Adrenal gland (tissue), 19 donors: ENCODE measurements at places on chromosomes 6 and 20.

- no peak for DNase-seq
Observed at GRCh38 chr6:117195728-117196127, 69.6 kb upstream of the VGLL2 start.

DNA sequence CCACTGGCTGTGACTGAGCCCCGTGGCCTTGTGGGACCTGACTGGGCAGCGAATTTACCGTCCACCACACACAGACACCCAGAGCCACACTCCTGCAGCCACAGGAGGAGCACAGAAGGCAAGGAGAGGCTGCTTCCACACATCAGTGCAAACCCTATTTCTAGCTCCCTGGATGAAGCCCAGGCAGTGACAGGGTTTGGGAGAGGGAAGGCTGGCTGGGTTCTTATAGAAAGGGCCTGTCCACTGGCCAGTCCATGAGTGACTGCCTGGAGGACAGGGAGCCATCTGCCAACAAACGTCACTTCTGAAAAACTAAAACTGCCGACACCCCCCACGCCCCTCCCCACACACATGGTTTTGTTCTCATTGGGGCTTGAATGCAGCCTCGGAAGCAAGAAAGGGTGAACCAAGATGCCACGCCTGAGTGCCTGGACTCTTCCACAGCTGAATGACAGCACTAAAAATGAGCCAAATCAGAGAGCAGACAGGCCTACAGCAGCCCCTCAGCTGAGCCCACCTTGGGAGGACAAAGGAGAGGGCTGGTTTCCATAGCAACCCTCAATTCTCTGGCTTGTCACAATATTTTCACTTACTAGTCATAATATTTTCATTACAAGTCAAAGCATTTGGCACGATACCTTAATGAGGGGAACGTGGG is 38.4 kb downstream of the RRBP1 start:
- DNase-seq = no peak

GRCh38 chr6:170244721-170245474 is 46.0 kb downstream of the DLL1 start:
- DNase-seq = no peak

- no peak for DNase-seq
Observed at GRCh38 chr6:42937548-42938427, 8.5 kb downstream of the CNPY3 start.

- no peak for DNase-seq
Observed at GRCh38 chr20:60144404-60144803, 186.2 kb downstream of the CDH26 start.

DNA sequence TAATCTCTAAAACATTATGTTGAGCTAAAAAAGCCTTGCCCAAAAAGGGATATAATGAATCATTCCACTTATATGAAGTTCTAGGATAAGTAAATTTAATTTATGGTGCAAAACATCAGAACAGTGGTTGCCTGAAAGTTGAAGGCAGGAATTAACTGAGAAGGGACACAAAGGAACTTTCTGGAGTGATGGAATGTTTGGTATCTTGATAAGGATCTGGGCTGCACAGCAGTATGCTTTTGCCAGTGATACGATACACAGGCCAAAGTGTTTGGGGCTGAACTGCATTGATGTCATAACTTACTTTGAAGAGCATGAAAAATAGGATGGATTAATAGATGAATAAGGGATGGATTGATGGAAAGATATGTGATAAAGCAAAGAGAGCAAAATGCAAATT is 146.1 kb upstream of the LRFN2 start:
- no peak for DNase-seq

DNA sequence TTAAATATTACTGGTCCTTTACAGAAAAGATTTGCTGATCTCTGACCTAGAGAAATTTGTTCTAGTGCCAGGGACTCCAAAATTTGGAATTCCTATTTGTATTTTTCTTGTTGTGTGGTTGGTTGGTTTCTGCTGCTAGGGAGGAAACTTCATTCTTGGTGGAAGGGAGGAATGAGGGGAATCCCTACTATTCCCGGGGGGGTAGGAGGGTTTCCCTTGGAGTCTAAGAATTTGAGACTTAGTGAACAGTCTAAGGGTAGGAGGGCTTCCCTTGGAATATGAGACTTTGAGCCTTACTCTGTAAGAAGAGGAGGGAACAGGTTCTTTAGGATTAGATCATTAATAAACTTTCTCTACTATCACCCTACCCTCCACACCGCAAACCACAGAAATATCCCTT is 67.1 kb upstream of the ADGRF1 start:
- DNase-seq = no peak

DNA sequence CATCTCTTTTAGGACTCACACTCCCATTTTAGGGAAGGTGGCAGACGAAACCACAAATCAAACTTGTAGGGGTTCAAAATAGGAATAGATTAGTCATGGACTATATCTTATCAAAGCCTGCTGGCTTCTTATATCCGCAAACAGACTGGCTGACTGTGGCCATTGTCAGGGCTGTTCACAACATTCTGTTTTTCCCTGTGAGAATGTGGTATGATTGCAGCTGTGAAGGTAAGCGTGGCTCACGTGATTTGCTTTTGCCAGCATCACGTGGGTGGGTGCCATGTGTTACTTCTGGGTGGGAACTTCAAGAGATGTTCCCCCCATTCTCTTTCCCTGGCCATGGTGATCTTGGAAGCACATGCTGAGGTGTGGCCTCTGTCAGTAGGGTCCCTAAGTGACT is 5.9 kb downstream of the IP6K3 start:
- no peak for DNase-seq

GRCh38 chr6:128067446-128068118 is 166.7 kb upstream of the THEMIS start:
- no peak for DNase-seq

- DNase-seq = no peak
Observed at GRCh38 chr20:49757597-49757996, 43.9 kb upstream of the B4GALT5 start.

- no peak for DNase-seq
Observed at GRCh38 chr20:24618739-24619138, 149.3 kb downstream of the SYNDIG1 start.

DNA sequence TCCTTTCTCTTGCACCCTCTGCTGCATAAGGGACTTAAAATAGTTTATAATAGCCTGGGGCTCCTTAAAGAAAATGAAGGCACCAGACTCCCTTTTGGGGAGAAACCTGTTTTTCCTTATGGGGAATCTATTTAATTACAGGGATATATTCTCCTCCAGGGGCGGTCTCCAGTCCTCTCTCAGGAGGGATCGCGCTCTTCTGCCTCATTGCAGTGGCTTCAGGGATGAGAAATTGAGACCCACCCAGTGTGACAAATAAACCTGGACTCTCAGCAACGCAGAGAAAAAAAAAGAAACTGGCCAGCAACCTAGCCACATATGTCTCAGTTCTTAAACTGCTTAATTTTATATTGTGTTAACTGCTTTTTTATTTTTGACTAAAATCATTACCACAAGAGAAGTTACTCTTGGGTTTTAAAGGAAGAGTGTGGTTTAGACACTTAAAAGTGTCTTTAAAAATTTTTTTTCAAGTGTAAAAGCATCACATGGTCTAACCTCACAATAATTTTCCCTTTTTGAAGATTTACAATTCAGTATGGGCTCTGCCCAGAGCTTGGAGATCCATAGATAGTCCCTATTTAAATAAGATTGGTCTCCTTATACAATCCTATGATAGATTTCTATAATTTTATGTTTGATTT is 11.7 kb upstream of the GOPC start:
- DNase-seq = no peak

DNA sequence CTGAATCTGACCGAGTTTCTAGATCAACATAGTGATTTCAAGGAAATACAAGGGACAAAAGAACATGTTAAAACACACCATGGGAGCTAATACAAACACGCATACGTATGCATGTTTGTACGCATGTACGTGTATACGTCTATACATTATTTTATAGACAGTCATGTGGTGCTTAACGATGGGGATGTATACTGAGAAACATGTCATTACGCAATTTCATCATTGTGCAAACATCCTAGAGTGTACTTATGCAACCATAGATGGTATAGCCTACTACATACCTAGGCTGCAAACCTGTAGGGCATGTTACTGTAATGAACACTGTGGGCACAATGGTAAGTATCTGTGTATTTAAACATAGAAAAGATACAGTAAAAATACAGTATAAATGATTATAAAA is 25.0 kb upstream of the NELFCD start:
- DNase-seq = no peak

DNA sequence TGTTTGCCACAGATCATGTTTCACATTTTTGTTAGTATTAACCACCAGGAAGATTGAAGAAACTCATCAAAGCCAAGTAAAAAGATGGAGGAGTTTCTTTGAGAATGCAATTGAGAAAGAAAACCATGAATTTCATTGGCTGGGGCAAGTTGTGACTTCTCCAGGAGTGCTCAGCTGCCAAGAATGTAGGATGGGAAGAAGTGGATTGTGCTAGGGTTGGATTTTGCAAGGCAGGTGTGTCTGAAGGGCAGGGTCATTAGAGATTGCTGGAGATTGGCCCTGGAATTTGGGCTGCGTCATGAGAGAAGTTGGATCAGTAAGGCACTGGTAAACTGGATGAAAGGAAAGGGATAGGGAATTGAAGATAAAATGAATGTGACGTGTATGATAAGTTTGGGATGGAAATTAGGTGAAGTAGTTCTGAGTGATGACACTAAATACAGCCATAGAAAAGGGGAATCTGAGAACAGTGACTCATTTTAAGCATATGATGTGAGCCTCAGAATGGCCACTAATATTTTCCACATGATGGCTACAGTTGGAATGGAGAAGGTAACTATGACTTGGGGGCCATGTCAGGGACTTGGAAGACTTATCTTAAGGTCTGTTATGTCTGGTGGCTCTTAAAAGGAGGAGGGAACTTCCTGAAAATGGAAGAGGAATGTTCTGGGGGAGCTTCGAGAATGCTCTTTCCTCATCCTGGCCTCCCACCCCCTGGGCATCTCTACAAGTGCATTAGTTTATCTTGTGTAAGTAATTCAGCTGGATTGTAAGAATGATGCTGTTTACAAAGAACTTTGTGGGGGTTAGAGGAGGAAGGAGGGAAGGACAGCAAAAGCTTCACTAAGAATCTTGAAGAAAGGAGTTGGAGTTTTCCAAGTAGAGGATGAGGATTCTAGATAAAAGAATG is 27.8 kb upstream of the ERVFRD-1 start:
- no peak for DNase-seq

GRCh38 chr6:14804785-14805210 is 441.1 kb upstream of the JARID2 start:
- peak; percentile 82 for DNase-seq

- DNase-seq = peak; percentile 89
Observed at GRCh38 chr20:47317127-47317895, 39.2 kb downstream of the ZMYND8 start.

DNA sequence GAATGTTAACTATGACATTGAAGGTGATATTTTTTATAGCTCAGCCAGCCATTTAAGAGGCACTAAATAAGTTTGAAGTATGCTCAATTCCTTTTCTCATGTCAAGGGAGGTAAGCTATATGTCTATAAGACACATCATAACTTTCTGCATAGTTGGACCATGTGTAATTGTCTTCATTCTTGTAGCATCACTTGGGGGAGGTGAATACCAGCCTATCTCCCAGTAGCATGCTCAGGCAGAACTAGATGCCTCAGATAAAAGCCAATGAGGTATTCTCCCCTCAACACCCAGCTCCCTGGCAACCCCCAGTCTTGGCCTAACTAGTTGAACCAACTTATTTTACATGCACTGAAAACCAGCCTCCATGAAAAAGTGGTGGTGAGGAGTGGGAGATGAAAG is 158.3 kb upstream of the JAG1 start:
- no peak for DNase-seq

DNA sequence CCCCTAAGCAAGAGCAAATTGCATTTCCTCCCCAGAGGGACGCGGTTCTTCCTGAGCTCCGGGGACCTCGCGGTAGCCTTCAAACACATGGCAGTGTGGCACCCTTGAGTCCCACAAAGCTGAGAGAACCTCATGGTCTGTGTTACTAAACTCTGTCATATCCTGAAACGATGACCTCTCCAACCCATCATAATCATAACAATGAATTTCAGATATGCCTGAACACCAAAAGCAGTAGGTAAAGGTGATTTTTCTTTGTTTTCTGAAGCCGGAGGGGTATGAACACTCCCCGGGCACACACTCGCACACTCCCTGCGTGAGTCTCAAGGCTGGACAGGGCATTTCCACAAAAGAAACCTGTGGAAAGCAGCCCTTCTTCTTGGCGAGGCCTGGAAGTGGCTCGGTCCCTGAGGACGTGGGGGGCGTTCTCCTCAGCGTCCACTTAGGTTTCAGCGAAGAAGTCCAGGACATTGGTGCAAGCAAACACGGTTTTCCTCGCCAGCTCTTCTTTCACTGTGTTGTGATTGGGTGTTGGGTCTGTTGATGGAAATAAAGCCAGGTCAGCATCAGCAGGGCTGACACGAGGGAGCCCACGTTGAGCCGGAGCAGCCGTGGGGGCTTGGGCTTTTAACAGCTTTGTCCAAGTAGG is 183.4 kb downstream of the ERMARD start:
- no peak for DNase-seq

GRCh38 chr20:51889466-51889865 is 87.1 kb upstream of the SALL4 start:
- DNase-seq = no peak

- no peak for DNase-seq
Observed at GRCh38 chr6:21504790-21505189, 88.8 kb upstream of the SOX4 start.

GRCh38 chr6:141141870-141142269 is 990.9 kb upstream of the GJE1 start:
- no peak for DNase-seq

DNA sequence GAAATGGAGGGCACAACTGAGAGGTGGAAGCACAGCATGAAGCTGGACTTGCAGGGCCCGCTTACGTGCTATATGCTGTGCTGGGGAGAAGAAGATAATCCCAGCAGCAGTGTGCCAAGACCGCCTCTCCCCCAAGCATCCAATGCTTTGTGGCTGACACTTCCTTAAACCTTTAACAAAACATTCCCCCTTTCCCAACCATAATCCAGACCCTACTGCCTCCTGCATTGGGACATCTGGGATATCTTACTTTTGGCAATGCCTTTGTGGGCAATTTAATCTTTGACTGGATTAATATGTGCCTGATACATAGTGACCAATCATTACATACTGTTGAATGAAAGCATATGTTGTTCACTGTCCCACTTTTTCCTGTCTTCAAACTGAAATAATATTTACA is 3.1 kb upstream of the TENT5A start:
- DNase-seq = no peak

DNA sequence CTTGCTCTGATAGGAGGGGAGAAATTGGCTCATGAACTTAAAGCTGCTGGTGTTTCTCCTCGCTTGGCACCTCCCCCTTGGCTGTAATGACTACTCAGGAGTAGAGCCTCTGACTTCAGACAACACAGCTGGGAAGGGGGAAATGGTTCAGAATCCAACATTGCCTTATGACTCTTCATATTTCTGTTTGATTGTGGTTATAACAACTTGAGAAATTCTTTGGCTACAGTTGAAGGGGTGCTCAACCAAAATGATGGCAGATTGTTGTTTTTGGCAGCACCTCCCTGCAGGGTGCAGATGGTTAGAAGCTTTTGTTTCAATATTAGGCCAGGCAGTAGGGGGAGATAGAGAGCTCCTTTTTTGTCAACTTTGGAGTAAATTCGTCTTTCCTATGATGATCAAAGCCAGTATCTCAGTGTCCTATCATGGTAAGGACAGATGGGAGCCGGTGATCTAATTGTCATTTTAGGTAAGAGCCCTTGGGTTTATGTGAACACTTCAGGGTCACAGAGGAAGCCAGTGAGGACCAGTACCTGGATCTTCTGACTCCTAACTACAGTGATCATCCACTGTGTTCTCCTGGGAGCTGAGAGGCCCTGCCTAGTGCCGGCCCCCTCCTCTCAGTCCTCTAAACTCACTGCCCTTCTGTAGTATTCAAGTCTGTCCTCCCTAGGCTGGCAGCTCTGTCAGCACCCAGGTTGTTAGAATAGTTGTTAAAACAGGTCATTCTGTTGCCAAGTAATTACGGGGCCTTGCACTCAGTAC is 39.9 kb downstream of the RPRD1B start:
- DNase-seq = peak; percentile 62
